ENCODE measurements at places on chromosomes 7 and 10.
A peak's percentile ranks its signal among the peaks of the same experiment; 100 is the strongest.

- no peak for DNase-seq
Observed at GRCh38 chr10:34428501-34428900, 386.6 kb downstream of the PARD3 start.

- no peak for DNase-seq
Observed at GRCh38 chr7:127828843-127829500, 177.0 kb downstream of the SND1 start.

GRCh38 chr10:124289851-124290795 is 128.6 kb downstream of the OAT start:
- DNase-seq: no peak

GRCh38 chr7:27510541-27510940 is 152.1 kb downstream of the HIBADH start:
- no peak for DNase-seq

- no peak for DNase-seq
Observed at GRCh38 chr7:137258552-137258951, 85.0 kb downstream of the PTN start.

GRCh38 chr7:113774182-113774807 is 144.5 kb downstream of the PPP1R3A start:
- DNase-seq: peak; percentile 11

All from nephron progenitor cell (in vitro differentiated cells).